ENCODE measurements at places on chromosomes 7 and 10. TPM values are rescaled to one million over a fixed set of nuclear protein-coding genes. Genes with fewer than 3 reads are reported as not detected.

DNA sequence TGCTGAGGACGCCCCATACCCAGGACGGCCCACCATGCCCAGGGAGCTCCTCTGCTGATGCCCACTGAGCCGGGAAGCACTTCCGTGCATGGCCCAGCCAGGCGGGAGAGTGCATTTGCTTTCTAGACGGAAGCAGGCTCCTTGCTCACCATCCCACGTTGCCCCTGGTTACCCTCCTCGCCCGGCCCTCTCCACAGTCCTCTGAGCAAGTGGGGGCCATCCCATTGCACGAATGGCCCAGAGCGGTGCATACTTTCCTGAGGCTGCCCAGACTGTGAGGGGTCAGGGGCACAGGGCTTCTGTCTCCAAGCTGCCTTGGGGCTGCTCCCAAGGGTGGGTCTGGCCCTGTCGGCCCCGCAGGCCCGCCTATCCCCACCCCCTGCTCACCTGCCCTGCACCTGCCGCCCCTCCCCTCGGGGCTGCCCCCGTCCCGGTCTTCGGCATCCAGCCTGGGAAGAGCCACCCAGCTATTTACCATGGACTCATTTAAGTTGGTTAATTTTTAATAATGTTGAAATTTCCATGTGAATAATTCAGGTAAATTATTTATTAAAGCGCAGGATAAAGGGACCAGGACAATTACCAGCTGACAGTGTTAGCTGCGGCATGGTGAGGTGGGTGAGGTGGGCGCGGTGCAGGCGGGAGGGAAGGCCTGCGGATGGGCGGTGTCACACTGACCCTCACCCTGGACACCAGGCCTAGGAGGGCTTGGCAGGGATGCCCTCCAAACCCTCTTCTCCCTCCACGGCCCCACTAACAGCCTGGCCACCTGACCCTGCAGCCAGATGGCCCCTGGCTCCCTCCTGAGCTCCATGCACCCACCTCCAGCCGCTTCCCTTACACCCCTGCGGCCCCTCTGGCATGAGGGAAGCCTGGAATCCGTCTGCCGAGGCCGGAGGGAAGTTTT is 104.4 kb downstream of the MICALL2 start:
- DNase-seq, result no peak

The STK31 gene
- not detected for total RNA-seq

- peak; percentile 27 for DNase-seq
Measured at GRCh38 chr7:37409461-37409860, 39.2 kb downstream of the ELMO1 start.

DNA sequence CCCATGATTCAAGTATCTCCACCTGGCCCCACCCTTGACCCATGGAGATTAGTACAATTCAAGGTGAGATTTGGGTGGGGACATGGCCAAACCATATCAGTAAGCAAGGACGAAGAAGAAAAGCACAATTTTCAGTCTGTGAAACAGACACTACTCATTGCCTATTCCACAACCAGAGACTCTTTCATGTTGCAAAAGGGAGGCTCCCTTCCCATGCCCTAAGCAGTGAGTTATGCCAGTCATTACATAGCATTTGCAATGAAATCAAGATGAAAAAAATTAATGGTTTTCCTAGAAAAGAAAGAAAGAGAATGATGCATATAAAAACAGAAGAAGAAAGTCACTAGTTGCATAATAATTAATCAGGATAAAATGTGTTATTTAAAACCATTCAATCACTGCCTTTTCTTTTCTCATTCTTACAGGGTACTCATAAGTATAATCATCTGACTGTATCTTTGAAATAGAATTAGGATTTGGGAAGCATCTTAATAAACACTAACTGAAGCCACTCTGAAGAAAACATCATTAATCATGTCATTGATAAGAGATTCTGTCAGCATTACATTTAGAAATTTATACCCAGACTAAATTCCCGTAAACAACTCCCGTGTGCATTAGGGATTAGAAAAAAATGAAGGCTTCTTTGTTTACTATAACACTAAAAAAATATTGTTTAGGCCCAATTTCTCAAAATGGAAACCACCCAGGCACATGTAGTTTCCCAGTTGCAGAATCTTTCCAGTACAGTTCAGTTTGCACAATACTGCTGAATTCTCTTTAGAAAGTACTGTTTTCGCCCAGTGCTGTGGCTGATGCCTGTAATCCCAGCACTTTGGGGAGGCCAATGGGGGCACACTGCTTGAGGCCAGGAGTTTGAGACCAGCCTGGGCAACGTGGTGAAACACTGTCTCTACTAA is 9.1 kb downstream of the PRPS1L1 start:
- DNase-seq, result no peak

- DNase-seq, result peak; percentile 44
Measured at GRCh38 chr7:131562941-131563340, 6.5 kb upstream of the PODXL start.

GRCh38 chr7:43847496-43847895 is 21.8 kb downstream of the MRPS24 start:
- peak; percentile 92 for DNase-seq

- DNase-seq, result no peak
Measured at GRCh38 chr10:397321-398068, 262.2 kb downstream of the ZMYND11 start.

Measured in M059J (cell line).